ENCODE measurements at places on chromosomes 6 and 20. TPM values are rescaled to one million over a fixed set of nuclear protein-coding genes. Genes with fewer than 3 reads are reported as not detected.

The TOP1 gene
- total RNA-seq = 10.0 TPM

The HUS1B gene
- 1.1 TPM for total RNA-seq

The ZBP1 gene
- not detected for total RNA-seq

The OR12D3 gene
- total RNA-seq = not detected

The NFATC2 gene
- total RNA-seq = 0.33 TPM

The BTBD3 gene
- total RNA-seq = 25.5 TPM

The PHACTR1 gene
- total RNA-seq = 51.4 TPM

The PTCHD4 gene
- 1.5 TPM for total RNA-seq

The SLA2 gene
- total RNA-seq = not detected

The PRKN gene
- 1.2 TPM for total RNA-seq

The FGD2 gene
- not detected for total RNA-seq

The ZFAND3 gene
- 14.0 TPM for total RNA-seq

The ACTL10 gene
- total RNA-seq = 2.9 TPM

Measured in melanocyte of skin (primary cell).